ENCODE measurements at places on chromosomes 16 and 17.

GRCh38 chr17:66767154-66767933 lies 67.6 kb upstream of the CACNG5 start:
- DNase-seq, result no peak

DNA sequence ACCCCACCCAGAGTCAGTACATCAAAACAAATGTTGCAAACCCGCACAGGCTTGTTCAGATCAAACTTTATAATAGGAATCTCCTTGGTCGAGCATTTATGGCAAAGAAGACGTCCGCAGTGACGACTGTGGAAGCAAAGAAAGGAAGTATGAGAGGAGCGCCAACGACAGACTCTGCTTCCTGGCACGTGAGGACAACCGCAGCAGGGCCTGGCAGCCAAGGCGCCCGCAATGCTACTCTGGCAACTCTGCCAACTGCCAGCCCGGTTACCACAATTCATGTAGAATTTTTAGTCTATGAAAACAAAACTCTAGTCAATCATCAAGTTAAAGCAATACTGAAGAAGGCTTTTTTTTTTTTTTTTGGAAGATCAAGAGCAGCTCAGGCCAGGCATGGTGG lies 24.8 kb downstream of the CYB5D2 start:
- no peak for DNase-seq

- no peak for DNase-seq
Observed at GRCh38 chr17:33292201-33292980, 704 bp downstream of the ASIC2 start.

GRCh38 chr16:66462912-66463311 lies 35.8 kb downstream of the BEAN1 start:
- DNase-seq, result no peak

DNA sequence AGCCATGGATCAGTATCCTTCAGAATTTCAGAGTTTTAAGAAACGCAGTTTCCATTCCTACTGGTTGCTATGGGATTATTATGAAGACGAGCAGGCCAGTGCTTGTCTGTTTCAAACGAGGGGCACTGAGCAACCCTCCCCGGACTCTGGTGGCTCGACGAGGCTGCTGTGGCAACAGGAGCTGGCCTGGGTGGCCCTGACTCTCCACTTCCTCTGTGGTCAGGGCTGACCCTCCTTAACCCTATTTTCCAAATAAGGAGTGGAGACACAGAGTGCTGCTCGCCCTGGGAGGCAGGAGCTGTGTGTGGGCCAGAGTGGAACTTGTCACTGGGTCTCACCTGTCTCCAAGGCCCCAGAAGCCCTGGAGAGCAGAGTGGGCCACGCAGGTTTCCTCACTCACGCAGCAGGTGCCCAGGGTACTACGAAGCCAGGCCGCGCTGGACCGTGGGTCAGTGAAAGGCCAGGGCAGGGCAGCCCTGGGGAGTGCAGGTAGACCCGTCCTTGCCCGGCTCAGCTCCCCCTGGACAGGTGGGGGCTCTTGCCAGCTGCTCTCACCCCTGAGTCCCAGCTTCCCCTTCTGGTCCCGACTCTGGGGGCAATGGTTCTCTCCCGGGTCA lies 3.3 kb downstream of the GALNS start:
- DNase-seq, result no peak

DNA sequence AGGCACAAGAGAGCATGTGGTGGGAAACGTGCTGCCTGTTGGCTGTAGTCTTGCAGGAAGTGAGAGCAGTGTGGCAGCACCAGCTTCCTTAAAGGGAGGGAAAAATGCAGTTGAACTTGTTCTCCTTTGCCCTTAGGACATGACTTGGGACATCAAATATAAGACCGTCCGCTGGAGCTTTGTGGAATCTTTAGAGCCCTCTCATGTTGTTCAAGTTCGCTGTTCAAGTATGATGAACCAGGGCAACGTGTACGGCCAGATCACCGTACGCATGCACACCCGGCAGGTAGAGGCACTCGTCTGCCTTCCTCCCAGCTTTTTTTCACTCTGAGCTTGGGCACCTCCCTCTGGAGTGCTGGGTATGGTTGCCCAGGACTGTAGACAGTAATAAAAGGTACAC lies 23.3 kb downstream of the GPR179 start:
- DNase-seq, result no peak

DNA sequence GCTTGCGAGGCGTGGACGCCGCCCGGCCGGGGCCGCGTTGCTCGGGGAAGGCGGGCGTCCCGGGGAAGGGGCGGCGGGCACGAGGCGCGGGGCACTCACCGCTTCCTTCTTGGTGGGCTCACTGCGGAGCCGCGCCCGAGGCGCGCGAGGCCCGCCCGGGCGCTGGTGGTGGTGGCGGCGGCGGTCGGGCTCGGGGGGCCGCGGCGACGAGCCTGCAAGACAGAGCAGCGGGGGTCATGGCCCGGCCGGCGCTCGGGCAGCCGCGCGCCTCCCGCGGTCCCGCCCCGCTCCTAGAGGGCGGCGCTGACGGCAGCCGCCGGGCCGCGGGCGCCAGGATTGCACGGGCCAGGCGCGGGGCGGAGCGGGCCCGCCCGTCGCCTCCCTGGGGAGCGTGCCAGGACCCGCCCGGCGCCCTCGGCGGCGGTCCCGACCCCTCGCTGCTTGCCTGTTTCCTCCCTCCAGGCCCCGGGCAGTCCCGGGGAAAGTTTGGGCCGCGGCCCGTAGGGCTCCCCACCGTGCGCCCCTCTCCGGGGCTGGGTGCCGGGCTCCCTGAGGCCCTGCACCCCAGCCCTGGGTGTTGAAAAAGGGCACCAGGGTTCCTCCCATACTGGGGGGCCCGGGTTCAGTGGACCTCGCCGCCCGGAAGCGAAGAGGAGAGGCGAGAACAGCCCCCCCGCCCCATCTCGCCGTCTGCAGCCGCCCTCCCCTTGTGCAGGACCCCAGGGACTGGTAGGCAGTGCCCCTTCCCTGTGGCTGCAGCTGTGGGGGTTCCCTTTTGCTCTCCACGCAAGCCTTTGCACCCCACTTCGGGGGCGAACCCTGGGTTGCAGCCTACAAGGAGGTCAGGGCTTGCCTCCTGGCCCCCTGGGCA lies at the start of gene C16orf74:
Gene C16orf74 (minus strand): TSS at position 270 of the 871 bp plus-strand sequence. CDS start 15,879 bp downstream, outside the sequence.
- DNase-seq, result no peak

GRCh38 chr17:28343491-28343932 lies 8.0 kb downstream of the TNFAIP1 start:
- no peak for DNase-seq

GRCh38 chr16:68492543-68493411 lies 44.5 kb upstream of the SMPD3 start:
- no peak for DNase-seq

DNA sequence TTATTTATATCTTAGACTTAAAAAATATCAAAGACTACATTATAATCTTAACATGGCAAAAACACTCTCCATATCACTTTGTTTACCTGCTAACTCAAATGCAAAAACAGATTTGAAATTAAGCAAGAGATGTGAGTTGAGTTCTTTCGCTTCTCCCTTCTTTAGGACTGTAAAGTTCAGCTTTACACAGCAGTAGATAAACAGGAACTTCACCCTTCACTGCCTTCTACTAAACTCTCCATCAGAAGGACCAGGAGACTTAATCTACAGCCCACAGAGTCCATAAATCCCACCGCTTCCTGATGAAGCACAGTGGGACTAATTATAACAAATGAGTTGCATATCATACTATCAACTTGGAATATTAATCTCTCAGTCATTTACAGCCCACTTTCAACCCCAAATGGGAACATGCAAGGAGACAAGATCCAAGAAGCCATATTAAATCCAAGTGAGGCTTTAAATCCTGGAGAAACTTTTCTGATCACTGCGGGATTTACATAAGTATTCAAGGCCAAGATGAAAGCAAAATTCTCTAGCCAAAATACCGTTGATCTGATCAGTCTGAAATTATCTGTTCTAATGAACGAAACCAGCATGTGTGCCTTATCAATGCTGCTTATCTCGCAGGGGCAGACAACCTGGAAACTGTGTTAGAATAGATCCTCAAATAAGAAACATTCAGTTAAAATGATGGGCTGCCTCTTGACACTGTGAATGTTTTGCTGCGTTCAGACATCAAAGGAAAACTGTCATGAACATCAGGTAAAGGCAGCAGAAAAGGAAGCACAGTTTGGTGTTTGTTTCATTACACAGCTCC lies 1.6 kb downstream of the AMFR start:
- no peak for DNase-seq

DNA sequence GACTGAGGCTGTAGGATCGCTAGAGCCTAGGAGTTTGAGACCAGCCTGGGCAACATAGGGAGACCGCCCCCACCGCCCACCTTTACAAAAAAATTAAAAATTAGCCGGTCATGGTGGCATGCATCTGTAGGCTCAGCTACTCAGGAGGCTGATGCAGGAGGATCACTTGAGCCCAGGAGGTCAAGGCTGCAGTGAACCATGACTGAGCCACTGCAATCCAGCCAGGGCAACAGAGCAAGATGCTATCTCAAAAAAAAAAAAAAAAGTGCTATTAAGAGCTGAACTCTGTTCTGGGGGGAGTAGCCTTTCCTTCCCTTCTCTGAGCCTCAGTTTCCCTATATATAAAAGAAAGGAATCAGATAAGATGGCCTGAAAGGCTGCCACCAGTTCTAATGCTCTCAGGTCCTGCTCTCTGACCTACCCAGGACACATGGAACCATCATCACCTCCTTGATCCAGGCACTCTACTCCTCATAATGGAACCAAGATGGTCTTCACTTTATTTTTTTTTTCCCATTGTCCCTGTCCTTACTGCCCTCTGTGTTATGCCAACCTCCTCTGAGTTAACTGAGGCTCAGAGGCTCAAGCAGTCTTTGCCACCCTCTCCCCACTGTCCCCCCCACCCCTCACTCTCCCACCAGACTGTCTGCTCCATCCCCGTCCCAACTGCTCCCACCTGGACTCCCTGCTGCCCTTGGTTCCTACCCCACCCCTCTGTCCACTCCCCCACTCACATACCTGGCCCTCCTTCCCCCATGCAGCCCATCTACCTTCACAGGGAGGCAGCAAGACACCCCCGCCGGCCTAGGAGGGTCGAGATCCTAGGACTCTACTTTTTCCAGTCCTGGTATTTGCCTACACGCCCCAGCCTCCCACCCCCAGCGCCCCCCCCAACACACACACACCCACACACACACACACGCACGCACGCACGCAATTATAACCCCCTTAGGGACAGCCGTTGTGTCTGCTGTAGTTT lies 23.8 kb upstream of the EIF1 start:
- no peak for DNase-seq

Data from stimulated activated CD4-positive, alpha-beta T cell treated with anti-CD3 and anti-CD28 coated beads, Interleukin-12 subunit alpha, Interleukin-12 subunit beta, amount 100 ng/mL, for 48 hours (primary cell).